ENCODE measurements at places on chromosomes 1 and 21.

GRCh38 chr1:157626099-157626498 lies 28.2 kb upstream of the FCRL4 start:
- DNase-seq = no peak

- no peak for DNase-seq
These were observed 86.7 kb downstream of the NFIA start for GRCh38 chr1:61169045-61169444.

GRCh38 chr1:12126781-12127180 lies 40.0 kb upstream of the TNFRSF1B start:
- no peak for DNase-seq

DNA sequence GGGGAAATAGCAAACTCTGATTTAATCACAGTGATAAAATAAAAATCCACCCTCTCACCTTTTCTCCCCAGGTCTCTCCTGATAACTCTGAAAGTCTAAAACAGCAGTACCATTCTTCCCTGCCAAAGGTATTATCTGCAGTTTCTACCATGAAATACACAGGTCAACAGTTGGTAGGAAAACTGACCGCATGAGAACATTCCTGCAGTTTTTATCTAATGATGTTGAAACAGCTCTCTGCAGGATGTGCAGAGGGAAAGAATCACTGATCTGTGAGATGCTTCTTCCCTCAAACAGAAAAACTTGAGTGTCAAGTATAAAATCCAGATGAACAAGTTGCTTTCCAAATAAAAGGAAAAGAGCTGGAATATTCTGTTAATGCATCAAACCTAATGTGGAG lies 39.1 kb downstream of the KCNJ6 start:
- no peak for DNase-seq

DNA sequence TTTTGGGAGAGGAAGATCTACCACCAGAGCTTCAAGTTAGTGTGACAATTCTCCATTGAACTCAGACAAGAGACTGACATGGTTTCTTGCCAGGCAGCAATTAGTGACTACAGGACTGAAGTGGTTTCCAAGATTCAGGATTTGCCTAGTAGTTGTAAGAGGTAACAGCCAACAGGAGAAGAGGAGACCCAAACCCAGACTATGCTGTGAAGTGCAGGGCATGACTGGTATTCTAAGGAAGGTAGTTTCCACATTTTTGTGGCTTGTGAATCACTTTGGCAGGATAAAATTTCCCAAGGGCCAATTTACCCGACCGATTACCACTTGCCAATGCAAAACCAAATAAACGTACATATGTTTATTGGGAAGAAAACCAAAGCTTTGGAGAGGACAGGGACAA lies 14.7 kb upstream of the RAP1A start:
- DNase-seq = no peak

DNA sequence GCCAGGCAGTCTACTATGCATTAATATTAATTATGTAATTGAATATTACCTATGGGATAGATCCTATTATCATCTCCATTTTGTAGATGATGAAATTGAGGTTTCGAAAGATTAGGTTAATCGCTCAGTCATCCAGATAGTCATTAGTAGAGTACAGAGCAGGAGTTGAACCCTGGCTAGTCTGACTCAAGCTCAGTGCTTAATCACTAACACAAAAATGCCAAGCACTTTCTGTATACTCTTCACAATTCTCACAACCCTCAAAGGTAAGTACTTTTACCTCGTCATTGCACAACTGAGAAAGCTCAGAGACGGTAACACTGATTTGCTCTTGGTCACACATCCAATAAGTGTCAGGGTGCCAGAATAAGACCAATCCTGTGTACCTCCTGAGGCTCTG lies 280.2 kb upstream of the PLXNA2 start:
- DNase-seq = no peak

DNA sequence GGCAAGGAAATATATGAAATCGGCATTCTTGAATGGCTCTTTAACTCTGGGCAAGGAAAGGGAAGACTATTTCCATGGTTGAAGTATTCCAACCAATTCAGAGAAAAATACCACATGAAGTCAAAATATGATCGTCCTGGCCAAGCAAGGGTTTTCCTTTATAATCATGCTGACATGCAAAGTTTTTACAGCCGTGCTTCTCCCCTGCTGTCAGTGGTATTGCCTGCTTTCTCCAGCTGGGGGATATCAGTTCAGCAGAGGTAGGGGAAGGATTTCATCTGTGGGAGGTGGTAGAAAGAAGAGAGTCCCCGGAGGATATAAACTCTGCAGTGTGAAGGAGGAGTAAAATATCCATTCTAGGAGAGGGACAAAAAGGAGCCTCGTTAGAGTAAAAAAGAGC lies 322.8 kb downstream of the PAPPA2 start:
- no peak for DNase-seq

GRCh38 chr21:42038826-42039425 lies 28.8 kb upstream of the ZBTB21 start:
- DNase-seq = no peak

DNA sequence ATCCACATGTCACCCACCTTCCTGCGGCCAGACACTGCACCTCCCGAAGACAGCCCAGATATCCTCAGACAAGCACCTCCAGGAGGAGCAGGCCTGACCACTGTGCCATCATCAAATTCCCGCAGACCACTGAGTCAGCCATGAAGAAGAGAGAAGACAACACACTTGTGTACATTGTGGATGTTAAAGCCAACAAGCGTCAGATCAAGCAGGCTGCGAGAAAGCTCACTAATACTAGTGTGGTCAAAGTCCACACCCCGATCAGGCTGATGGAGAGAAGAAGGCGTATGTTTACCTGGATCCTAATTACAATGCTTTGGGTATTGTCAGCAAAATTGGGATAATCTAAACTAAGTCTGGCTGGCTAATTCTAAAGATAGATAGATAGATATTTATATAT lies 41.4 kb upstream of the BECN2 start:
- DNase-seq = no peak

- no peak for DNase-seq
These were observed 151.5 kb downstream of the CLEC20A start for GRCh38 chr1:178345238-178345637.

GRCh38 chr1:77961392-77961791 lies 17.5 kb downstream of the FUBP1 start:
- no peak for DNase-seq

- DNase-seq = no peak
These were observed 9.6 kb upstream of the ECM1 start for GRCh38 chr1:150498342-150498741.

DNA sequence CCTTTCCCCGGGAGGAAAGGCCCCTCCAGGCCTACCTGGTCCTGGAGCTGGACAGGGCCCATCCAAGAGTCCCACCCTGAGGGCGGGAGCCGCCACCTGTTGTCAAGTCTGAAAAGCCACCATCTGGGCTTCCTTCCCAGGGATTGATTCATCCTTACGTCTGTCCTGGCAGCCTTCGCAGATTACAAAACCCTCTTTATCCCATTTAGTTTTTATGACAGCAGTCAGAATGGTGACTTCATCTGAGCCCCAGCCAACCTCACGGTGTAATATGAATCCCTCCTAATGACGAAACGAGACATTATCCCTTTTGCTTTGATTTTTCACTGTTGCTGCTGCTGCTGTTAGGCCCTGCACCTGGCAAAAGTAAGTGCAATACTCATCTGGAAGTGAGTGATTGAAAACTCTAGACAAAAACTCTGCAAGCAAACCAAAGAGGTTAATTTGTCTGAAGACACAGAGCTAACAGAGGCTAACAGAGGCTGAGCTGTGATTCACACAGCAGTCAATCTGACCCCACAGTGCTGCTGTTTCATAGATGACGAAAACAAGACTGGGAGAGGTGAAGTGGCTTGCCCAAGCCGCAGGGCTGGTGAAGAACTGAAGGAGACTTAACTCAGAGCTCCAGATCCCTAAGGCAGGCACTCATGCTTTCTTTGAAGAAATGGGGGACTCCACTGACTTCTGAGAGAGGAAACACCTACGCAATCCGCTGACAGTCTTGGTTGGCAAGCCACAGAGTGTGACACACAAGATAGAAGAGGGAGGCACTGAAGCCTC lies 30.0 kb upstream of the S100A7 start:
- DNase-seq = peak; percentile 29

DNA sequence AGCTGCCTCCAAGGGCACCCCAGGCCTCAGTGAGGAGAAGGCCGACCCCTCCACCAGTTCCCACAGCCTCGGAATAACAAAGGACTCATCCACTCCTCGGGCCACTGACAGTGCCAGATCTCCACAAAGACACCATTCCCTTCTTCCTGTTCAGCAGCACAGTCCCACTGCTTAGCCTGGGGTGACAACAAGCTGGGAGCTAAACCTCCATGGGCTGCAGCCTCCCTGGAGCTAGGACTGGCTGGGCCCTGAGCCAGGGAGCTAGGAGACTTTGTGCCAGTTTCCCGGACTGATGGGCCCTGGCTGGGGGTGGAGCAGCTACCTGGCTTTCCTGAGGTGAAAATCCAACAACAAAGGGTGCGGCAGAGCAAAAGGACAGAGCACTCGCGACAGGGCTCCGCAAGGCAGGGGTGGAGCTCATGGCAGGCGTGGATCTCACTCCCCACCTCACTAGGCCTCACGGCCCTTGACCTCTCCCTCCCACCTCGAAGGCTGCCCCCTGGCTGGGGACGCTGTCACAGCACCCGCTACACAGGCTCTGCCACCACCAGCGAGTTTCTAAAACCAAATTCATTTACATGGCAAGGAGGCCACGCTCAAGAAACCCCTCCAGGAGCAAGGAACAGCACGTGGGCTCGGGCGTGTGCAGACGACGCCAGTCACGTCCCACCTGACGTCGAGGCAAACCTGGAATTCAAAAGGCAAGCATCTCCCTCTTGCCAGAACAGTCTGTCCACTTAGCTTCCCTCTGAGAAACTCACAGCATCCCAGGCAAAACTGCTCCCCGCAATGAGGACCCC lies 13.8 kb downstream of the SLC35E2B start:
- DNase-seq = no peak

DNA sequence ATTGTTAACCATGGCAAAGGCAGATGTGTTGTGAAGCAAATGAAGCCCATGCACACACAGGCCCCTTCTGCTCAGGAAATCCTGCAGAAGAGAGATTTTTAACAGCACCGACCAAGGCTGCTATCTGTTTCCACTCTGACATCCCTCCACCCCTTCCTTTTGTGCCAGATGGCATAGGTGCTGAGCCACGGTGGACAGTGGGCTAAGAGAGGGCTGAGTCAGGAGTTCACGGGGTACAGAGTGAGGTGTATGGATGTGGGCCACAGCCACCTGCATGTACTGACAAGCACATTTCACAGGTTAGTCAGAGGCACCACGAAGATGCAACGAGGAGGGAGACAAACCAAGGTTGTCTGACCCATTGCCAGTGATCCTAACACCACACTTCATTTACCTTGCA lies 9.5 kb downstream of the RSPH1 start:
- no peak for DNase-seq

- no peak for DNase-seq
These were observed 64.0 kb downstream of the KIF21B start for GRCh38 chr1:200959411-200959921.

DNA sequence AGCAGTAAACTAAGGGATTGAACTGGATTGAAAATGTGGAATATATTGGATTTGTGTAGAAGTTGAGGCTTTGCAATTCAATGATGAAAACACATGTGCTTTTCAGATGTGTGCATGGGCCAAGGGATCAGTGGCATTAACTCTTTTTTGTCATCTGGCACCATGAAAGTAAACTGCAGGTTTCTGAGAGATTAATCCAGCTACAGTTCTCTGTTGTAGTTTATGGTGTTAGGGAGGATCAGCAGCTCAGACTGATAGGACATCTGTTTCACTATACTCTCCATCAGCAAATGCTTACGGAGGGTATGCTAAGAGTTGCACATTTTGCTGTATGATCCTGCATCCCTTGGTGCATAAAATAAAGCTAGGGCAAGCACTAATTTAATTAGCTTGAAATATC lies 82.6 kb downstream of the C1orf21 start:
- DNase-seq = no peak

DNA sequence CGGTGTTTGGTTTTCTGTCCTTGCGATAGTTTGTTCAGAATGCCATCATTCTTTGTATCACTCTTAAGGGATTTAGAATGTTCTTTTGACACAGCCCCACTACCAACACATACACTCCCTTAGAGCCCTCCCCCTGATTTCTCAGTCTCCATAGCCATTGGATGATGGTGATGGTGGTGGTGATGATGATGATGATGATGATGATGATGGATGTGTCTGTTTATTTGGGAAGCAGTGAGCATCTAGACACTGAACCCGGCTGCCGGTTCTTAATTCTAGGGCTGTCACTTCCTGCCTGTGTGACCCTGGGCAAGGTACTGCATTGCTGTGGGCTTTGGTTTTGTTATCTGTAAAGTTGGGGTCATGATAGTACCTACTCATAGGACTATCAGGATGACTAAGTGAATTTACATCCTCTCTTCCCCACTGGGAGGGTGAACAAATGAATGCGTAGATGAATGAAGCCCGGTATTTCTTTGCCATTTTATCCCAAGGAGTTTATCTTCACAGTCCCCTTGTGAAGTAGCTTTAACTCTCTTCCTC lies 100.7 kb downstream of the HUNK start:
- DNase-seq = no peak

DNA sequence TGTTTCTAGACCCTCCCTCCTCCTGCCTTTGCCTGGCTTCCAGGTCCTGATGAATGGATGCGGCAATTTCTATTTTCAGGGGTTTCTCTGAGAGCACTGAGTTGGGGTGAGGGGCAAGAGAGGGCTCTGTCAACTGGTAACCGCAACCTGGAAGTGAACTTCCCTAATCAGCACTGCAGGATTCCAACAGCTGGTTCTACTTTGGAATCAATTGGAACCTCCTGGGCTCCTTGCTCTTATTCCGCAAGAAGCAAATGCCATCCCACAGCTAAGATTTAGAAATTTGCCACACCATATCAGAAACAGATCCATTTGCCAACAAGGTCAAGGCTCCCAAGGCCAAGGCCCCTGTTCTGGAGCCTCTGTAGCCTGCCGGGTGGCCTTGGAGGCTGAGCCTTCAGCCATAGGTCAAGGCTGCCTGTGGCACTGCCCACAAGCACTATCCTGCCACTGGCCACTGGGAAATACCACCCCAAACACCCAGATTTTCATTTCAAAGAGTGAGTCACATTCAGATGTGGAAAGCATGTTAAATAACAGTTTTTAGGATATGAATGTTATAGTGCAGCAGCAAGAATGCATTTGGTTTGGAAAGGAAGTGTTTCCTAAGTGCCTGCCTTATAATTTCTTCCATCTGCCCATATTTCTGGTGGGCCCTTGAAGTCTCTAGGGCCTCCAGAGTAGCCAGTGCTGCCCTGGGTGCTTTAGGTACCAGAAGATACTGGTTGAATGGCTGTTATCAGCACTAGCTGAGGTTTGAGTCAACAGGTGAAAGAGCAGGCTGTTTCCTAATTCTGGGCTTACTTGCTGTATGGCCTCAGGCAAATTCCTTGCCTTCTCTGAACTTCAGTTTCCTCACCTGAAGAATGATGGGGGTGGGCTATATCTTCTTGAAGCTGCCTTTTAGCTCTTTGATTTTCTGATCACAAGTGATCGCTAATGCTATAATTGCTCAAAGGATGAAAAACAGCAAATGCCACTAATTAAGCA lies 56.3 kb upstream of the JUN start:
- DNase-seq = no peak

Data from GOT3 (cell line).